ENCODE measurements at places on chromosomes 16 and 17. TPM values are rescaled to one million over a fixed set of nuclear protein-coding genes. Genes with fewer than 3 reads are reported as not detected.

DNA sequence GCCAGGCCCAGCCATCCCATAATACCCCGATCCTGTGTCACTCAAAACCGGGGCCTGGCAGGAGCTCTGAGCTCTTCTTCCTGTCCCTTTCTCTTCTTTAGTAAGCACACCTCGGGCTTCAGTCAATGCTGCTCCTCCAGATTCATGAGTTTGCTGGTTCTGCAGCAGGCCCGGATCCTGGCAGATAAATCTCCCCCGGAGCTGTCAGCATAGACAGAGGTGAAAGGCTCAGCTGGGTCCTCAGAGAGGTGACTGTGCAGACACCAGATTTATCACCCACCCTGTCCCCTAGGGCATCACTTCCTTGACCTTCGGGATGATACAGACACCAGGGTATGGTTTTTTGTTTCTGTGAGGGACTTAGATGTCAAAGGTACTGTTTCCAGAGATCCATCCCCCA is 242.5 kb upstream of the N4BP1 start:
- H3K36me3 ChIP-seq, result no peaks in the 10 kb centered on the region
- H3K4me3 ChIP-seq, result no peak overlapping the region
- no peak for DNase-seq
- no peaks in the 10 kb centered on the region for H3K27me3 ChIP-seq
- H3K4me1 ChIP-seq, result no peaks in the 10 kb centered on the region
- no peak overlapping the region for H3K27ac ChIP-seq

The PYDC1 gene
- total RNA-seq, result not detected

- H3K27me3 ChIP-seq, result no peaks in the 10 kb centered on the region
- H3K27ac ChIP-seq, result no peak overlapping the region
- no peak for DNase-seq
- no peaks in the 10 kb centered on the region for H3K4me1 ChIP-seq
- H3K4me3 ChIP-seq, result no peak overlapping the region
These were observed 219.8 kb downstream of the STX8 start for GRCh38 chr17:9355846-9356245.

The LRRC75A gene
- total RNA-seq, result 0.62 TPM

DNA sequence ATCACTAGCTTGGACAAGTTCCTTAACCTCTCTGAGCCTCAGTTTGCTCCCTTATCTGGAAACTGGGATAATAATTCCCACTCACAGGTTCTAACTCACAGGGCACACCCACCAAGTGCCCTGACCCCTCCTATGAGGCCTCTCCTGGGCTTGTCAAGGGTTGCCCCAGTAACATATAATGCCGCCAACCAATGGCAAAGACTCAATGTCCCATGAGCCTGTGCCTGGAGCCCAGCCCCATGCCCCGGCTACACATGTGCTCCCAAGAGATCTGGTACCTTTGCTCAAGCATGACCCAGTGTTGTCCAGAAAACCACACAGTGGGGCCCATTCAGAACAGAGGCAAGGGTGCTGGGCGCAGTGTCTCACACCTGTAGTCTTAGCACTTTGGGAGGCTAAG is 8.5 kb upstream of the FBXL19 start:
- H3K36me3 ChIP-seq, result no peaks in the 10 kb centered on the region
- no peak overlapping the region for H3K27ac ChIP-seq
- DNase-seq, result no peak
- no peak overlapping the region for H3K4me3 ChIP-seq
- no peaks in the 10 kb centered on the region for H3K27me3 ChIP-seq
- no peaks in the 10 kb centered on the region for H3K4me1 ChIP-seq

DNA sequence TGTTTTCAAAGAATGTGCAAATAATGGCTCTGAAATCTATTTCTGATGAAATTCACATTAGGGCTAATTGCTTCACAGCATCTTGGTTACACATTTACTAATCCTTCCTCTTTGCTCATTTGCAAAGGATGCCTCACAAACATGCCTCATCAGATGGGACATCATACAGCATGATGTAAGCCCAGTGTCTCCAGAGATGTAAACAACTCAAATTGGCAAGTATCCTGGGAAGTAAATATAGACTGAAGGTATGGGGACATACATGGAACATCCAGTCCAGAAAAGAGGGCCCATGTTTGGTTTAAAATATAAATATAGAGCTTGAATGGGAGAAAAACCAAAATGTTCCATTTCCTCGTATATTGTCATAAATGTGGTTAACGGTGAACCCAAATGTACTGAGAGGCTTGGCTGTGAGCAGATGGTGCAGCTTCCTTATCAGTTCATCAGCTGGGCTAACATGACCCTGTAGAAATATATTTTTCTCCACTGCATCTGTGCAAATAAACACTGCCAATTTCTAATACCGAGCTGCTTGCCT is 142.9 kb upstream of the NUDT7 start:
- no peak overlapping the region for H3K4me3 ChIP-seq
- no peaks in the 10 kb centered on the region for H3K36me3 ChIP-seq
- H3K27me3 ChIP-seq, result no peaks in the 10 kb centered on the region
- no peaks in the 10 kb centered on the region for H3K4me1 ChIP-seq
- no peak for DNase-seq

DNA sequence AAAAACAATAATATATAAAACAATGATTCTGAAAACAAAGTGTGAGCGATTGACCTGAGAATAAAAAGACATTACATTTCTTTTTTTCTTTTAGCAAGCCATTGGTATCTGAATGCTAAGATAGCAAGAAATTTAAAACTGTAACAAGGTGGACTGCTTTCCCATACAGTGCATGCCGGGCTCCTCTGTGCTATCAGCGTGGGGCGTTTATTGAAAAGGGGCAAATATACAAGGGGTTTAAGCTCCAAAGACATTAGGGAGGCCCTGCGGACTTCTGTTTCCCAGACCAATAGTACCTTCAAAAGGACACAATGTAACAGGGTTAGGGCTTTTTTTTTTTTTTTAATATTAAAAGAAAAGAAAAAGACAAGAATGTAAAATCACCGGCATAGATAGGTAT is 261.3 kb downstream of the ZFHX3 start:
- H3K27ac ChIP-seq, result no peak overlapping the region
- no peaks in the 10 kb centered on the region for H3K4me1 ChIP-seq
- H3K4me3 ChIP-seq, result no peak overlapping the region
- no peaks in the 10 kb centered on the region for H3K36me3 ChIP-seq
- no peaks in the 10 kb centered on the region for H3K27me3 ChIP-seq

- DNase-seq, result no peak
- no peak overlapping the region for H3K4me3 ChIP-seq
- H3K4me1 ChIP-seq, result no peaks in the 10 kb centered on the region
- peaks cover 4% of the 10 kb centered on the region for H3K36me3 ChIP-seq
- no peak overlapping the region for H3K27ac ChIP-seq
These were observed 26.7 kb downstream of the PCTP start for GRCh38 chr17:55777471-55777971.

The SEPTIN1 gene
- 1.0 TPM for total RNA-seq

DNA sequence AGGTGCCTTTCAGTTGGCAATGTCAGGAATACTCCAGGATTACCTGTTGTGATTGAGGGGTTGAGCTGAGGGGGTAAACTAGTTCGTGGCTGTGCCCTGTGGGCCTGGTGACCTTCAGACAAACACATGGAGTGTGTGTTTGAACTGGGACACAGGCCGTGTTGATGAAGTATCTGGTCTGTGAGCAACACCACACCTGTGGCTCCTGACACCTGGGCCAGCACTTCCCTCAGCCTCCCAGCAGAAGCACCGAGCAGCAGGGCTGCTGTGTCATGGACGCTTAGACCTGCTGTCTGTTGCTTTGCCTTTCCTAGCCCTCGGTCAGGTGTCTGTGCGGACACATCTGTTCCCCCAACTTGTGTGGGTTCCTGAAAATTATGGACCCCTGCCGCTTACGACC is 82.9 kb downstream of the KSR1 start:
- H3K4me3 ChIP-seq, result no peak overlapping the region
- no peaks in the 10 kb centered on the region for H3K36me3 ChIP-seq
- DNase-seq, result no peak
- H3K27ac ChIP-seq, result no peak overlapping the region

DNA sequence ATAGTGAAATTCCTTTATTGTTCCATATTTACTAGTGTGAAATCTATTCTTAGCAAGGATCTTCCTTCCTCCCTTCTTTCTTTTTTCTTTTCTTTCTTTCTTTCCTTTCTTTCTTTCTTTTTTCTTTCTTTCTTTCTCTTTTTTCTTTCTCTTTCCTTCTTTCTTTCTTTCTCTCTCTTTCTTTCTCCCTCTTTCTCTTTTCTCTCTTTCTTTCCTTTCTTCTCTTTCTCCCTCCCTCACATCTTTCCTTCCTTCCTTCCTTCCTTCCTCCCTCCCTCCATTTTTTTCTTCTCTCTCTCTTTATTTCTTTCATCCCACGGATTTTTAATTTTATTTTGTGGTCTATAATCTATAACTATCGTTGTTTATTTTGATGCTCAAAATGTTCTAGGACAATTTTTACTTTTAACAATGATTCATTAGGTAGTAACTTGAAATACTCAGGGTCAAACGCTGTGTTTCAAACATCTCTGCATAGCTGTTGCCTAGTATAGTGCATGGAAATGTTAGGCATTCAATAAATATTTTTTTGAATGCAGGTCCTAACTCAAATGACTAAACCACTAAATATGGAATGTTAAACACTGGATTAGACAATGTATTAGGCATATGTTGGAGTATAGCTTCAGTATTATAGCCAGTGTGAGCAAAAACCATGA is 178.3 kb downstream of the MAP2K6 start:
- H3K4me3 ChIP-seq, result no peak overlapping the region
- H3K4me1 ChIP-seq, result no peaks in the 10 kb centered on the region
- no peaks in the 10 kb centered on the region for H3K36me3 ChIP-seq
- no peak for DNase-seq
- H3K27ac ChIP-seq, result no peak overlapping the region

GRCh38 chr17:17495536-17496188 is 533 bp downstream of the RASD1 start:
- peak overlapping the region; percentile 64 for H3K4me3 ChIP-seq
- H3K27me3 ChIP-seq, result no peaks in the 10 kb centered on the region
- DNase-seq, result peak; percentile 50
- no peaks in the 10 kb centered on the region for H3K36me3 ChIP-seq

- H3K4me3 ChIP-seq, result no peak overlapping the region
- no peak for DNase-seq
- H3K36me3 ChIP-seq, result no peaks in the 10 kb centered on the region
- no peaks in the 10 kb centered on the region for H3K4me1 ChIP-seq
- no peaks in the 10 kb centered on the region for H3K27me3 ChIP-seq
These were observed 35.5 kb upstream of the ZC3H18 start for GRCh38 chr16:88534638-88535190.

DNA sequence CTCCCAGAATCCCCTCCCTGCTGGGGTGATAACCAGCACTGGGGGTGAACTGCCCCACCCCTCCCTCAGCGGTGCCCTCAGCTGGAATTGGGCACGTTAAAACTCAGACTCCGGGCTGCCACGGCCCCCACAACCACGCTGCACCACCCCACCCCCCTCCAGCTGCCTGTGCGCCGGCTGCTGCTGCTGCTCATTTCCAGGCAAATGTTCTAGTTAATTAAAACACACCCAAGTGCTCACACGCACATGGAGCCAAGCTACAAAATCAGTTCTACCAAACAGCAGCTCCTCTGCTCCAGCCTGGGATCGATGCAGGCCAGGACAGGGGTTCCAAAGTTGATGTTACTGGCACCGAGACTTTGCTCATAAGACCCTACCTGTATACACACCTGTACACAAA is 180.5 kb downstream of the ZNF423 start:
- no peaks in the 10 kb centered on the region for H3K27me3 ChIP-seq
- H3K4me1 ChIP-seq, result no peaks in the 10 kb centered on the region
- H3K4me3 ChIP-seq, result no peak overlapping the region
- H3K27ac ChIP-seq, result no peak overlapping the region
- DNase-seq, result no peak

DNA sequence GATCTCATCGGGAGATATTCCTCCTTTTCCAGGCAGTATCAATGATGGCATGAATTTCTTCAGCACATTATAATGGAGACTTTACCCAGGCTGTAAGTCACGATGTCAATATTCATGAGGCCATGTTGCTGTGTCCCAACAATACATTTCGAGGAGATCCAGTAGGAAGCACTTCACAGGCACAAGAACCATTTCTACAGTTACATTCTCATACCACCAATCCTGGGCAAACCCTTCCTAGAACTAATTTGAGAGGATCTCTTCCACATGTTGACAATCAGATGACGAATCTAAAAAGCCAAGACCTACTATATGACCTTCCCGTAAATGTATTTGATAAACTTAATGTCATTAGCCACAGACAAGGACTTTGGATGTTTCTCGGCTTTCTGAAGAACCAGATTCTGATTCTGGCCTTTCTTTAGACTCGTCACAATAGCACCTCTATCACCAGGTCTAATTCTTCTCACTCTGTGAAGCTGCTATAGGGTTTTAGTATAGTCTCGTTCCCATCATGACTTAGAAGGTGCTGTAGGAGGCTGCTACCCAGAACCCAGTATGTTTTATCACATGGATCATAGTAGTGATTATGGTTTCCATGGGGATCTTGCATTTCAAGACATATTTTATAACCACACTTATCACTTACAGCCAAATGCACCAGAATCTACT is 40.2 kb downstream of the C16orf87 start:
- H3K4me1 ChIP-seq, result no peaks in the 10 kb centered on the region
- DNase-seq, result no peak
- no peak overlapping the region for H3K27ac ChIP-seq
- no peaks in the 10 kb centered on the region for H3K27me3 ChIP-seq
- H3K4me3 ChIP-seq, result peak overlapping the region; percentile 70
- H3K36me3 ChIP-seq, result no peaks in the 10 kb centered on the region

- no peaks in the 10 kb centered on the region for H3K27me3 ChIP-seq
- H3K4me1 ChIP-seq, result no peaks in the 10 kb centered on the region
- peak; percentile 47 for DNase-seq
- H3K4me3 ChIP-seq, result no peak overlapping the region
These were observed 137.2 kb downstream of the C16orf78 start for GRCh38 chr16:49510654-49511305.

- H3K27me3 ChIP-seq, result peaks cover 7% of the 10 kb centered on the region
- no peak for DNase-seq
- H3K4me1 ChIP-seq, result no peaks in the 10 kb centered on the region
- no peak overlapping the region for H3K27ac ChIP-seq
- no peak overlapping the region for H3K4me3 ChIP-seq
These were observed 8.8 kb downstream of the GRIN2C start for GRCh38 chr17:74850914-74851313.

The C16orf74 gene
- not detected for total RNA-seq
